Caudate nucleus (tissue), 63 donors: ENCODE measurements at places on chromosomes 2 and 18.

DNA sequence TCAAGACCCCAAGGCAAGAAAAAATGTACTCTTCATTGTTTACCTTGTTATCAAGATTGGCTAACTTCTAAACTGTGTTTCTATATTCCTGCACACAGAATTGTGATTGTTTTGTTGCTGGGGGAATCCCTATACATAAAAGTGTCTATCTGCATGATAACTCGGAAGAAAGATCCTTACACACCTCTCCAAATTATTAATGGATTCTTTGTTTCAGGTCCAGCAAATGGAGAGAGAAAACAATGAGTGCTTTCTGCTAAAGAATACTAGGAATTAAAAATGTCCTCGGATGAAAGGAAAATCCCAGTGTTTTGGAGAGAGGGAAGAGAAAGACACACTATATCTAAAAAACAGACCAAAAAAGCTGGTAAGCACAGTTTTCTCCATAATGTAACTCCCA is 6.2 kb upstream of the DAPL1 start:
- no peak for DNase-seq

DNA sequence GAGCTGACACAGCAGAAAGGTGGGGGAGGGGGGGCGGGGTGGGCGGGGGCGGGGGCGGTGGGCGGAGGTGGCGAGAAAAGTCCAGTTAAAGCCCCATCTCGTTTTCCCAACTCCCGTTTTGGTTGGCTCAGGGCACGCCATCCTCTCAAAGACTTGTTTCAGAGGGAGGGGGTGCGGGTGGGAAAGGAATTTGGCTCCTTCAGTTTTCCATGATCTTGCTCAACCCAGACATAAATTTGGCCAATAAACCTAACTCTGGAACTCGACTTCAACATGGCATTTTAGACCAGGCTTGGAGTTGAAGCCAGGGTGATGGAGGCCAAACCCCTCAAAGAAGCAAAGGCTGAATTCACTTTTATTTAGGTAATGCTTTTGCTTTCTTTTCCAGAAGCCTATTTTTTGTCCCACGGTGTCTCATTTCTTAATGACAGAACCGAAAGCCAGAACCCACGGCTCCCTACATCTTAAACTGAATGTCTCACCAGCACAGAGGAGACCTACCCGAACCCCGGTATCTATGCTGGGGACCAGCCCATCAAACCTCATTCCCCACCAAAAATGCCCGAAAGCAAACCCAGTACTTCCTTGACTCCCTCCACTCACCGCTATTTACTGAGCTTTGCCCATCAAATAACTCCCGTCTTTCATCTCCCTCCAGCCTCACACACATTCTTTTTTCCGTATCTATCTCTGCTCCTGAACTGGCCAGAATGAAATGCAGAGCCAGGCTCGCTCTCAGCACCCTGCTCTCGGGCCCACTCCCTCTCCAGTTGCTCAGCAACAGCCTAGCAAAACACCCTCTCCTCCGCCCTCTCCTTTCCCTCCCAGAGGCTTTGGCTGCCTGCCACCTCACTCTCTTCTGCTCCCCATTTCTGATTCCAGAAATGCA is 4.3 kb downstream of the IGFBP5 start:
- DNase-seq: peak; percentile 61

- no peak for DNase-seq
Observed at GRCh38 chr2:43228756-43229659, 2.6 kb upstream of the ZFP36L2 start.

GRCh38 chr2:103169861-103170260 is 408.0 kb downstream of the TMEM182 start:
- DNase-seq: no peak

DNA sequence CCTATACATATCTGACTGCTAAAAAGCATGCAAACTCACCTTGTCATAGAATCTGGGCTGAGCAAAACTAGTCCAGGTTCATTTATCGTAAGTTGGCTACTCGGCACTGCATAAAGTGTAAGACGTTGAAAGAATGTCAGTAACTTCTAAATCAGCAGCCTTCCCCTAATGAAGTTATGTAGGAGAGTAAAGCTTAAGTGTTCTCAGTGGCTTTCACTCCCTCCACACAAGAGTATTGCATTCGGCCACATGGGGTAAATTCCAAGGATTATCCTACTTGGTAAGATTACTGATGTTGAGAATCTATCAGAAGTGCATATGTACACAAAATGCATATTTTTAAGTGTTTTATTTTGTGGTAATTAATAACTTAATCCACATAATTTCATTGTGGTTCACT is 130.1 kb downstream of the LCLAT1 start:
- no peak for DNase-seq

DNA sequence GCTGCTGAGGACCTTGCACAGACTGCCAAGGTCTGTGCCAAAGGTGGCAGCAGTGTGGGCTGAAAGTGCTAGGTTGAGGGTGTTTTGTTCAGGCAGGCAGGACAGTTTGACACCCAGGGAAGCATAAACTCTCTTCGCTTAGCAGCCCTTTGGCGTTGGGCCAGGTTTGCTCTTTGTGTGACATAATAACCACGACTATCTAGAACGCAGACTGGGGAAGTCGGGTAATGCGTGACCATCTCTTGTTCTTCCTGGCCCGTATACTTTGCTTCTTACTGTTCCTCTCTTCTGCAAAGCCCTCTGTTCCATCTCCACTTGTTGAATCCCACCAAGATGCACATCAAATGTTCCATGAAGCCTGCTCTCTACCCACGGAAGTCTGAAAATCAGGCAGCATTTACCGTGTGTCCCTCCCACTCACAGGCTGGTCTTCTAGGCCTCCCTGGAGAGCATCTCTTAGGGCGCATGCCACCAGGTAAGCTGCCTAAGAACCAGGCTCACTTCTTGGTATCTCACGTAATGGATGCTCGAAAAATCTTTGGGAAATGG is 96.7 kb upstream of the LMAN1 start:
- no peak for DNase-seq

GRCh38 chr18:6923220-6923619 is 193.7 kb downstream of the ARHGAP28 start:
- DNase-seq: no peak
